ENCODE measurements at places on chromosomes 12 and 14.

- DNase-seq, result peak; percentile 94
Observed at GRCh38 chr14:61258985-61259384, 22.2 kb downstream of the TMEM30B start.

DNA sequence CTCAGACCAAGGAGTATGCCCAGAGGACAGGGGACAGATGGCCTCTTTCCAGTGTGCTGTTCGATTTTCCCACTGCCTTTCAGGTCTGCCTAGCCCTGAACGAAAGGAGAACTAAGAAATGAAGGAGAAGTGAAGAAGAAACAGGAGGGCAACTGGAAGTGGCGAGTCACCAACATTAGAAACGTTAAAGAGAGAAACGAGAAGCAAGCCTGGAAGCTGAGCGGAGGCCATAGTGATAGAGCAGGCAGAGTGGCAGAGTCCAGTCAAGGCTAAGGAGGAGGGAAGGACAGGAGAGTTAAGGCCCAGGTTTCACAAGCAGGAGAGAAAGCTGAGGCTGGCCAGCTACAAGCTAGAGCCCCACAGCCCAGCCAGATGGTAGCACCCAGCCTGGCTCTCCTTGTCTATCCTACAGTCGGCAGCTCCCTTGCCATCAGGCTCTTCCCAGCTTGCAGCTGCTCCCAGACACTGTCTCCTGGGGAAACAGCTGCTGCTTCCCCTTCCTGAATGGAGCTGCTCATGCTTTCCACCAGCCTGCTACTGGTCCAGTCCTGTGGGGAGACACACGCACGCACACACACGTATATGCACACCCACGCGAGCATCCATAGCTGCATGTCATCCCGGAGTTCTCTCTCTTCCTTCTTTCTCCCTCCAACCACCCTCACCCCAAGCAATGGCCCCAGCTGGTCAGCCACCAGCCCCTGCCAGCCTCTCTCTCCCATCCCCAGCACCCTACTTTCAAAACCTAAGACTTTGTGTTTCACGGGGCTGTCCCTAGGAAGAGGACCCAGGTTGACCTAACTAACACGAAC, 139.7 kb upstream of the CCND2 start:
- no peak for DNase-seq

DNA sequence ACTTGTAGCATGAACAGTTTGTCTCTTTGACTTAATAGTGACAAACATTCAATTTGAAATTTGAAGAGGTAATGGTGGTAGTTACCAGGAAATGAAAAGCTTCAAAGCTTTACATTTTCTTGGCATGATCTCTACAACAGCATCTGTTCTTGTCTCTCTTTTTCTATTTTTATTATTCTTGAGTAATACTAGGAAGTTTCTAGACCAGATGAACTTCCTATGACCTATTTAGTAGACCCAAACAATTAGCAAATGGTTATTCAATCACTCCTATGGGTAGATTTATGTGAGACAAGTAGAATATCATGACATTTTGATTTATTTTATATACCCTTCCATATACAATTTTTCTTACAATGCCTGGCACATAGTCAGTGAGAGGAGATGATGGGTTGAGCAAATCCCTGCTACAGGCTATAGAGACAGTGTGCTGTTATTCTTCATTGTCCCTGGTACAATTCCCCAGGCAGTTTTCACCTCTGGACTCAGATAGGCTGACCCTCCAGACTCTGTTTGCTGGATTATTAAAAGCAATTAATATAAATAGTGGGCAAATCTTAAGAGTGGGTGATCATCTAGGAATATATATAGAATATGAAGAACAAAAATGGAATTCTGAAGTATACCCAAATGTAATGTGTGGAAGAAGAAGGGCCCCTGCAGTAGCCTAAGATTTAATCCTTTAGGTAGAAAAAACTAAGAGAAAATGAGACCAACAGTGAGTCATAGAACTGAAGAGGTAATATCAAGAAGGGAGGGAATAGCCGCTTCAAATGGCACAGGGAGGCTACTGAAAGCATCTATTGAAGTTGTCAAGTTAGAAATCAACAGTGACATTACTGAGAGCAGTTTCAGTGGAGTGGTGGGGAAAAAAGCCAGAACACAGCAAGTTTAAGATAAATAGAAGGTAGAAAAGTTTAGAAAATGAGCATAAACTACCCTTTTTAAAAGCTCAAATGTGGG, 512.0 kb downstream of the FOXG1 start:
- no peak for DNase-seq

DNA sequence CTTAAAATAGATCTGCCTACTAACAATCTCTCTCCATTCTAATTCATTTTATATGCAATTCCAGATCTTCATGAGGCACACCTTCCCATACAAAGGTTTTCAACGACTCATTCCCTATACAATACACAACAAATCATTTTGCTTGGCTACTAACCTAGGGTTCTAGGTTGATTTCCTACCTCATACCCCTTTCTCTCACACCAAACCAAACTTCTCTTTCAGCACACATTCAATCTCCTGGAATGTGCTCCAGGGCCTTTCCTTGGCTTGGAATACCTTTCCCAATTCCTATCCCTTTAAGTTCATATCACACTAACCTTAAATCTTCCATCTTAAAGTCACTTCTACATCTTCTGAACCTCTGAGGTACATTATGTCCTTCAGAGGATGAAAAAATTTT, 38.7 kb upstream of the MTERF2 start:
- DNase-seq, result no peak

DNA sequence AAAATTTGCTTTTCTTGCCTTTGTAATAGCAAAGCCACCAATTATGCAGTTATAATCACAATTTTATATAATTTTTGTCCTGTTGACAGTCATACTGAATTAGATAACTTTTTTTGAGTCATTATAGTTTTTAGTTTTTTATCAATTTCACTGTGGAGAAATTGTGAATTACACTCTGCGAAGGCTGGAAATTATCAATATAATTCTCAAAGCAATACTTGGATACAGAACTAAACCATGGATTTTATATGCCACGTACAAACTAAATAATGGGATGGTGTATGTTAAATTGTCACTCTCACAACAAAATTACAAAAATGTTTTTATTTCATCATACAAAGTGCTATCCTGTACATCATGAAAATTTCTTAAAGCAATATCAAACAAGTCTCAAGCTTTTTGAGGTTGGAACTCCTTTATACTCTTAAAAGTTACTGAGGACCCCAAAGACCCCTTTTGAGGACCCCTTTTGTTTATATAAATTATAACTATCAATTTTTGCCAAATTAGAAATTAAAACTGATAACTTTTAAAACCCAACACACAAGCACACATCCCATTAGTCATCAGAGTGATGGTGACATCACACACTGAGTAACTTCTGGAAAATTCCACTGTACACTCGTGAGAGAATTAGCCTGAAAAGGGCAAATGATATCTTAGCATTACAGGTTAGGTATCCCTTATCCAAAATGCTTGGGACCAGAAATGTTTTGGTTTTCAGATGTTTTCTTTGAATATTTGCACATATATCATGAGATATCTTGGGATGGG, 19.8 kb upstream of the AQP2 start:
- DNase-seq, result no peak

DNA sequence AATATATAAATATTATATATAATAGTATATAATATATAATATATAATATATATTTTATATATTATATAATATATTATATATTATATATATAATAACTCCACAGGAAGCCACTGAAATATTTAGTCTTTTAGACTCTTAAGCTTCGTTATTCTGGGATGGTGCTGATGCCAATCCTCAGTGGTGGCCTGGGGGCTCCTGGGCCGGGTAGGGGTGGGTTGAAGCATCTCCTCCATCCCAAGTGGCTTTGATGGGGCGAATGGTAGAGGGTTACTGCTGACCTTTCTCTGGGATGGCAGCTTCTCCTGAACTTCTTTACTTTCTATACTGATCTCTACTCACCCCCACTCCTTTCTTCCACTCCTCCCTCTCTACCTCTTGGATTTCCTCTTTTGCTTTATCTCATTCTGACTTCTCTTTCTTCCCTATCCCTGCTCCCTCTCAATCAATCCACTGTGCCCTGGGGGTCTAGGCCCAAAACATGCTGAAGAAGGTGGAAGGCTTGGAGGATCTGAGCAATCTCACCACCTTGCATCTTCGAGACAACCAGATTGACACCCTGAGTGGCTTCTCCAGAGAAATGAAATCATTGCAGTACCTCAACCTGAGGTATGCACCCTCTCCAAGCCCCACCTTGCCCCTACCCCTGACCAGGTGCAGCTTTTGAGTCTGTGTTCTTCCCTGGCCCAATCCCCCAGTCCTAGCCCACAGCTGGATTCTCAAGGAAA, 4.8 kb upstream of the ENO2 start:
- DNase-seq, result peak; percentile 39

DNA sequence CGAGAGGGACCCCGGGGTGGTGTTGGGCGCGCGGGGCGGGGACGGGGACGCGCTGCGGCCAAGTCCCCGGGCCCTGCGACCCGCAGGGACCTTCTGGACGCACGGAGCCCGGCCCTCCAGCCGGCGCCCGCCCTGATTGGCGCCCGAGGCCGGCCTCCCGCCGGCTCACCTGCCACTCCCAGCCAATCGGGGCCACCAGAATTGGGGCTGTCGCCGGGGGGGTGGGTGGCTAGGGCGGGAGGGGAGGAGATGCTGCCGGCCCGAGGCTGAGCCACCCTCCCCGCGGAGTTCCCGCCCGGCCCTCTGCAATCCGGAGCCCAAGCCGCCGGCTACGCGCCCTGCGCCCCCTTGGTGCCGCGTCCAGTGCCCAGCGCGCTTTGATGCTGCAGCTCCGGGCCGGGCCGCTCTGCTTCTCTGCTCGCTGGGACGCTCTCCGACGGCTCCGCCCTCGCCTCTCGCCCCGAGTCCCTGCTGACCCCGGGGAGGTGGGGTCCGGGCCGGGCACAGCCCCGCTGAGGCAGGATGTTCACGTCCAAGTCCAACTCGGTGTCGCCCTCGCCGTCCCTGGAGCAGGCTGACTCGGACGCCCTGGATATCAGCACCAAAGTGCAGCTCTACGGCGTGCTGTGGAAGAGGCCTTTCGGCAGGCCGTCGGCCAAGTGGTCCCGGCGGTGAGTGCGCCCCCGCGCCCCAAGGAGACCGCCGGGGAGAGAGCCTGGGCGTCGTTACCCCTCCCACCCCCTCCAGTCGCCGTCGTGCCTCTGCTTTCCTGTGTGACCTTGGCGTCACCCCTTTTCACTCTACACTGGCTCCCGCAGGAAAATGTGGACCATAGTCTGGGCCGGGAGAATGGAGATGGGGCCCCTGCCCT, at the start of gene PLEKHD1:
Gene PLEKHD1 (plus strand): TSS at position 285 of the 871 bp plus-strand sequence. CDS start 238 bp downstream, at position 523.
- peak; percentile 26 for DNase-seq

- peak; percentile 78 for DNase-seq
Observed at GRCh38 chr12:108080363-108080762, 48.7 kb upstream of the WSCD2 start.

- peak; percentile 88 for DNase-seq
Observed at GRCh38 chr12:131795690-131796410, 32.3 kb upstream of the MMP17 start.

DNA sequence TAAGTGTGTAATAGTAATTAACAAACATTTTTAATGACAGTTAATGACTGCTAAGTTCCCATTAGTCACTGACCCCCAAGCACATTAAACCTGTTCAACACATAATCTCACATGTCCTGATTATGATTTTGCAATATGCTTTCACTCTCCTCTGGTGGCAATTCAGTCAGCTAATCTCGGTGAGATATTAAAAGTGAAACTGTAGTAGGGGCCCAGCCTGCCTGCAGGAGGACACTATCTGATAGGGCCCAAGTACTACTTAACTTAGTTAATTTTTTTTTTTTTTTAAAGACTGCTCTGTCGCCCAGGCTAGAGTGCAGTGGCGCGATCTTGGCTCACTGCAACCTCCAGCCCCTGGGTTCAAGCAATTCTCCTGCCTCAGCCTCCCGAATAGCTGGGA, 48.8 kb downstream of the CIT start:
- no peak for DNase-seq
